ENCODE measurements at places on chromosomes 5 and 9.

GRCh38 chr5:108858959-108859358 lies 111.3 kb downstream of the FER start:
- DNase-seq: no peak

- DNase-seq: no peak
Measured at GRCh38 chr5:75200776-75201175, 35.9 kb downstream of the ANKRD31 start.

DNA sequence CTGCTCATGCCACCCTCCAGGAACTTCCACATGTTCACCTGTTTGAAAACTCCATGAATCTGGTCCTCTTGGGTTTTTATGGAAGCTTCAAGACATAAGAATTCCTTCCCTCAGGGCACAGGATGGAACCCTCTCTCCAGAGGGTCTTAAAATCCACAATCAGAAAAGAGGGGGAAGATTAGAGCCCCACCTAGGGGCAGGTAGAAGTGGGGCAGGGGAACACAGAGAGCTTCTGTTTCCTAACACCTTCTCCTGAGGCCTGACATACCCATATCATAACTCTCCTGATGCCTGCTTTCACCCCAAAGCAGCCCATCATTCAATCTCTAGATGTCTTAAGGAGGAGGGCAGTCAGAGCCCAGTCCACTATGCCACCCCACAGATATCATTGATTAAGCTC lies 1087.7 kb upstream of the ARRDC3 start:
- no peak for DNase-seq

GRCh38 chr5:160390787-160391696 lies 8.8 kb downstream of the FAM200C start:
- peak; percentile 48 for DNase-seq

DNA sequence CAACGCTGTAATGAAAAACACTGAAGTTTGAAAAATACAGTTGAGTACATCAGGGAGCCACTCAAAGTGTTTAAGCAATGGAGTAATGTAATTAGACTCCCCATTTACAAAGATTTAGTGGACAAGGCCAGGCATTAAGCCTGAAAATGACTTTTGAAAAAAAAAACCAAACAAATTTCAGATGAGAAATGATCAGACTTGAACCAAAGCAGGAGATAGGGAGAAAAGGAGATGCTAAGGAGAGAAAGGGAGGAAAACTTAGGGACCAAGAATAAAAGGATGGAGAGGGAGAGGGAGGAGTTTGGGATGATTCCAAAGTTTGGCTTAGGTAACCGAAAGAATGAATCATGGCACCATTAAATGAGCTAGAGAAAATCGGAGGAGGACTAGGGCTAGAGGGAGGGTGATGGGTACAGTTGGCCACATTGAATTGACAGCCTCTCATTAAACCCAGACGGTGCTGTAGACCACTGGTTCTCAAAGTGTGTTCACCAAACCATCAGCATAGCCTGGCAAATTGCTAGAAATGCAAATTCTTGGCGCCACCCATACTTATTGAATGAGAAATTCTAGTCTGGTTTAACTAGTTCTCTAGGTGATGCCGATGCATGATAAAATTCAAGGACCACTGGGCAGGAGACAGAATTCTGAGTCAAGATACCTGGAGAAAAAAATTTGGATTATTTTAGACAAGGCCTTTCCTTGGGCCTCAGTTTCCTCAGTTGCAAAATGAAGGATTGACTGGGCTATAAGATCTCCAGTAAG lies 6.2 kb upstream of the CPEB4 start:
- no peak for DNase-seq

- DNase-seq: no peak
Measured at GRCh38 chr5:121681229-121681855, 170.3 kb upstream of the FTMT start.

GRCh38 chr5:10420932-10421331 lies 20.7 kb upstream of the ROPN1L start:
- no peak for DNase-seq

DNA sequence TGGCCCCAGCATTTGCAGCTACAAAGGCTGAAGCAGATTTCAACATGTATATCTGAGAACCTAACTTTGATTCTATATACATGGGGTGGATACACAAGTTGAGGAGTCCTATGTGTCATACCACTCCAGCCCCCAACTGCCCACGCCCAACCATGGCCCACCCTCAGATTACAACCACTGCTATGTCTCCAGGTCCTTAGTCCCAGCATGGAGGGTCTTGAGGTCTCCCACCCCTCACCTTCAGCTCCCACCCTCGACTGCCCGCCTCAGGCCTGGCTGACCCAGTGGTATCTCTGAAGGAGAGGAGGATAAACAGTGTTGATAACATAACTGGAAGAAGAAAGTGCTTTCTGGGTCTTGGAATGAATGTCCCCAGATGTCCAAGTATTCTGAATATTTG lies 8.2 kb downstream of the SOWAHA start:
- no peak for DNase-seq

- DNase-seq: no peak
Measured at GRCh38 chr9:35254237-35254636, 92.4 kb downstream of the UNC13B start.

DNA sequence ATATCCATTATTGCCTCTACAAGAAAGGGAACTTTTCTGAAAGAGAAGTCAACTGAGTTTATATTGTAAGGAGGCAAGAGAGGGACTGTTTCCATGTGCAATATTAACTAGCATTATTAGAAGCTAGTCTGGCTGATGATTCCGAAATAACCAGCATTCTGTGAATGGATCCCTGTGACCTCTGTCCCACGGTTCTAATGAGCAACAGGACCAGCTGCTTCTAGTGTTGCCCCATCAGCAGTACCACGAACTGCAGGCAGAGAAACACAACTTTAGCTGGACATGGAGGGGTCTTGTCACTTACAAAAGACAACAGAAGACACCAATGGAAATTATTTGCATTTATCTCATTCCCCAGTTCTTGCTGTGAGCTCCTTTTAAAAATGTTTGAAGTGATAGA lies 95.4 kb downstream of the MUSK start:
- DNase-seq: no peak

DNA sequence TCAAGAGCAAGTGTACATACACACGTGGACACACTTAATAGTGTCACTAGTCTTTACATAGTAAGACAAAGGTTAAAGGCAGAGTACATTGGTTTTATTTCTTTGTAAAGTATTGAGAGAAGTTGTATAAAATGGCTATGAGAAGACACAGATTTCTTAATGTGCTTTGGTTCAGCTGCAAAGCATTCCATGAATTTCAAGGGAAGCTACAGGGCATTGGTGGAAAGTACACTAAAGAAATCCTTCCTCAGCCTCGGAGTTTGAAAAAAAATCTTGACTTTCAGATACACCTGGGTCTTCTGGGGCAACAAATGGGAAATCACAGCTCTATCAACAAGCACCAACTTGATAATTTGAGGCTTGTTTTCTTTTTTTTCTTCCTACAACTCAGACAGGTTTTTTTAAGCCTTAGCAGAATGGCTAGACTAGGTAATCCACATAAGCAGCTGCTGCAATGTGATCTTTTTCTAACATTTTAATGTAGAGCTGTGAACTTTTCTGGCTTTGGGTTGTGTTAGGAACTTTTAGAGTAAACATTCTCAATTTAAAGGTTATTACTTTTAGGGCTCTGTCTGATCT lies 140.4 kb upstream of the FST start:
- DNase-seq: no peak

DNA sequence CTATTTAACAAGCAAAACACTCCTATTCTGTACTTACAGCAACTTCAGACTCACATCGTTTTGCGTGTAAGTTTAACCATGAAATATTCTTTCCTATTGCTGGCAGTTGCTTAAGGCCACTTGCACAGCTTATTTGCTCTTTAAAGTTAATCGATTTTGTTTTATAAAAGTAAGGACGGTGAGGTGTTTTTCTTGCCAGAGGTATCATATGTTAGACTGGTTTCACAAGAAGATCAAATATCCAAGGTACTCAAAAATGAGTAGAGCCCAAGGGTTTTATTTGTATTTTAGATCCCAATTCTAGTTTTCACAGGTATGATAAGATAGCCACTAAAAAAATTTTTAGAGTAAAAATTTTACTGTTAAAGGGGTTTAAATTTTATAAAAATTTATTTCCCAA lies 16.2 kb downstream of the CLINT1 start:
- DNase-seq: no peak

- DNase-seq: peak; percentile 40
Measured at GRCh38 chr5:134554319-134555222, 29.1 kb downstream of the JADE2 start.

DNA sequence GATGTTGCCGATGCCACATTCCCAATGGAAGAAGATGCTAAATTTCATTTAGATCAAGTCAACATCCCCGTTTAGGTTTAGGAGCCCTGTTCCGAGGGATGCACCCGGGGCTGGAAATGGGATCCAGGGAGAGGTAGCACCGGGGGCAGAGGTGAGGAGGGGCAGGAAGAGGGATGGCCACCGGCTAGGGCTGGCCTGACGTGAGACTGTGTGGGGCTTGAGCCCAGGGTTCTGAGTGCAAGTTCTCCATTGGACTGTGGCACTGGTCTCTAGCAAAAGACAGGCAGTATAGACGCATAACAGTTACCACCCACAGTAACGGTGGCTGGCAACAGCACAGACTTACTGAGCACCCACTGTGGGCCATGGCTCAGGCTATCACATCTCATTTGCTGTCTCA lies 209.0 kb upstream of the MVB12B start:
- no peak for DNase-seq

GRCh38 chr5:178198706-178199105 lies 5.6 kb upstream of the HNRNPAB start:
- no peak for DNase-seq

DNA sequence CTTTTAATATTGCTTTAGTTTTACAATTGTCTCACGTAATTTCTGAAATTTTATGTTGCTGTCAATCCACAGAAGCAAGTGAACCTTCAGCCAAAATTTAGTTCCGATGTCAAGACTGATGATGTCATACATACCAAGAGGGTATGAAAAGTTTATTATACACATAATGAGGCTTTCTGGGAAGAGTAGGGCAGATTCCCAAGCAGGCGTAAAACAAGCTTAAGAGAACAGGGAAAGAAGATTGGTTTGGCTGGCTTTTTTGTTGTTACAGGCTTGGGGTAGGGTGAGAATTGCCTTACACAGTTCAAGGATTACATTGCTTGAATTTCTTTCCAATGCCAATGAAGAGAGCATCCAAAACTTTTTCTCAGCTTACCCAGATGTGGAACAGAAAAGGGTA lies 1962.9 kb upstream of the CDH6 start:
- no peak for DNase-seq

- no peak for DNase-seq
Measured at GRCh38 chr9:89274838-89275237, 36.2 kb upstream of the CKS2 start.

DNA sequence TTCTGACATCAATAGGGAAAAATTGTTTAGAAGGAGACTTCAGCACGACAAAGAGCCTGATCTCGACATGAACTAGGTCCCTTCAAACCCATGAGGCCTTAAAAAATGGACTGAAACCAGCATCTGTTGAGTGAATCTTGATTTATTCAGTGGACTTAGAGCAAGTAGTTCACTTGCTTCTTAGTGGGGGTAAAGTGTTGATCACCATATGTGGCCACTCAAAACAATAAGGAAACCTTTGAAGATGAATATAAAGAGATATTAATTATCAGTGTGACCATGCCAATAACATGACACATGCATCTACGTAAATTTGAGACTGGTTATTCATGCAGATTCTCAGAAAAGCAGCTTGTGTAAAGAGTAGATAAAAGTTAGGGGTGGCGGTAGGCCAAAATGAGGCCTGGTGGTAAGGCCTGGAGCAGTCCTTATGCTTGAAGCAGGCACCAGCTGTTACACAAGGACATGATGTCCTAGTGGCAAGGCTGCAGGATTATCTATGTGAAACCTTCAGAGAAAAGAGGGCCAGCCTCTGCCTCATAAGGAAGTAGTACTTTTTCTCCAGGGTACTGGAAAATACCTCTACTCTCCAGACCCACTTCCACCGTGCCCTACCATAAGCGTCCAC lies 61.3 kb downstream of the S1PR3 start:
- DNase-seq: no peak

GRCh38 chr5:176647843-176648473 lies 674 bp downstream of the TSPAN17 start:
- peak; percentile 49 for DNase-seq

DNA sequence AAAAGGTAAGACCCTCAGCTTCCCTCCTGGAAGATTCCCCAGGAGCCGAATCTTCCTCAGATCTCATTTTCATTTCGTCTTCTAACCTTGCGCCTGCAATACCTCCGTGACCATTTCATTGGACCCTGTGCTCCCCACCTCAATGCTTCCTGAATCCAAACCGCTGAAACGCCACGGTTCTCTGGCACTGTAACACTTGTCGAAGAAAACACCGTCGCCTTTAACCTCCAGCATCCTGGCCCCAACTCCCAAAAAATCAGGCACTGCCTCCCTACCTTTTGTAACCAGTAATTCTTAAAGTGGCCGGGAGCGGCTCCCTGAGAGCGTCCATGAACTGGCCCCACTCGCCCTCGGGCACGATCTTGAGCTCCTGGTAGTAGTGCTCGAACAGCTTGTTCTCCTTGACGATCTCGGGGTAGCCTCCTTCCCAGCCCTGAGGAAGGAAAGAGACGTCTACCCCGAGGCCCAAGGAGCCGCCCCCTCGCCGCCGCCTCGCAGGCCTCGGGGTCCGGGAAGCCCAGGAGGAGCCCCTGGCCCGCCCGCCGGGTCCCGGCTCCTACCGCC lies 438 bp downstream of the NSUN2 start:
- peak; percentile 13 for DNase-seq

GRCh38 chr5:76475385-76475784 lies 72.3 kb downstream of the IQGAP2 start:
- DNase-seq: no peak

DNA sequence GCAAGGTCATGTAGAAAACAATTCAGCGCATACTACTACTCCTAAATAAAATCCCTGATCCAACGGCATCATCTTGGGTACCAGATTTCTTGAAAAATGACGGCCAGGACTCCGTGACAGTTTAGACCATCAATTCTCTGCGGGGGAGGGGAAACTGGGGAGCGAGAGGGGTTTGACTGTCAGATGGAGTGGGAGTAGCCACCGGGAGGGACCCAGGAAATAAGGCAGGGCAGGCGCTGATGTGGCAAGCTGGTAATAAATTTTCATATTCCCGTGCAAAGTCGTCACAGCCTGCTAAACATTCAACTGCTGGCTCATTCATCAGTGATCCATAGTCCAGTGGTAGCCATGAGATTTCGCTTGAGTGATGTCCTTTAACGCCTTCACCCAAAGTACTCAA lies 457 bp upstream of the CDH18 start:
- DNase-seq: no peak

GRCh38 chr9:37144762-37145161 lies 24.4 kb downstream of the ZCCHC7 start:
- no peak for DNase-seq
